Right atrium auricular region (tissue), 2 donors: ENCODE measurements at places on chromosomes 11 and 22. TPM values are rescaled to one million over a fixed set of nuclear protein-coding genes. Genes with fewer than 3 reads are reported as not detected.

- peak overlapping the region; percentile 97 for H3K27ac ChIP-seq
- H3K4me1 ChIP-seq: peaks cover 24% of the 10 kb centered on the region
- no peaks in the 10 kb centered on the region for H3K27me3 ChIP-seq
Measured at GRCh38 chr11:62592146-62592815, 958 bp upstream of the TUT1 start.

The DPP3 gene
- 8.2 TPM for total RNA-seq

The EFCAB6 gene
- total RNA-seq: 1.5 TPM

The NTM gene
- 19.1 TPM for total RNA-seq
